ENCODE measurements at places on chromosomes 16 and 17.

DNA sequence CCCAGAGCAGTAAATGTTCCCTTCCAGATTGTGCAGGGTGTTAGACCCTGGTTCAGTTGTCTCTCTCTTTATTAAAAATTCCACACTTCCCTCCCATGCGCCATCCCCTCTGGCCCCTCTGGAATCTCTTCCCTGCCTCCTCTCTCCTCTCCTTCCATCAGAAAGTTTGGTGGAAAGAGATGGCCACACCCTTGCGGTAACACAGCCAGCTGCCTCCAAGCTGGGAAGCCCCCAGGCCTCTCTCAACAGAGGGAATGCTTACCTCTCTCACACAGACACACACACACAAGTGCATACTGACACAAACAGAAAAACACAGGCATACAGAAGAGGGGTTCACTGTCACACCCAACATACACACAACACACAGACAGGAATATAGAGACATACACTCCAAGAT lies 220.5 kb downstream of the C16orf78 start:
- DNase-seq, result no peak

- DNase-seq, result no peak
Observed at GRCh38 chr16:75251280-75252048, at the start of gene BCAR1. BCAR1 (minus strand) TSS chr16:75251624; CDS start chr16:75251482, 142 bp downstream.

DNA sequence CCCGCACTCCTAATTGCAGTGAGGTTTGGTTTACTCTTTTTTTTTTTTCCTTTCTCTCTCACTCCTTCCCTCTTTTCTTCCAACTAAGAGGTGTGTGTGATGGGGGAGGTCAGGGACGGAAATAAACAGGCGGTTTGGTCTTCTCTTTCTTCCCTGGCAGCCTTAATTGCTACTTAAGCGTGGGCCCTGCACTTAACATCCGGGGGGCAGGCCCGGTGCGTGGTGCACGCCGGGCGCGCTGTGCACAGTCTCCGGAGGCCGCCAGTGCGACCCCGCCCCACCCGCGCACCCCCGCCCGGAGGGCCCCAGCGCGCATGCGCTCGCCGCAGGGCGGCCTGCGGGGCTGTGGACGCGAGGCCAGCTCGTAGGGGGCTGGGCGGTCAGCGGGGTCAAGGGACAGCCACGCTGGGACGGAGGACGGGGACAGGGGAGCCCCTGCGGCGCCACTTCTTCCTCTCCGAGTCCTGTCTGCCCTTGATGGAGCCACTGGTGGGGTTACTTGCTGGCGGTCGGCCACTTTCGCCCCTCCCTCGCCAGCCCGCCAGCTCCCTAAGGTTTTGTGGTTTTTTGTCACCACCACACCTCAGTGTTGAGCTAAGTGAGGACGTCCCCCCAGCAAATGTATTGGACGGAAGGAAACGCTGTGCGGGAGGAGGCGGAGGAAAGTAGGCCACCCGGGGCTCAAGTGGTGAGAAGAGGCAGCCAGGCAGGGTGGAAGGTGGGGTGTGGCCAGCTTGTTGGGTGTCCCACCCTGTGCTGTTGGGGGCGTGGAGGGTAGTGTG lies 120.9 kb downstream of the MRM1 start:
- peak; percentile 68 for DNase-seq

DNA sequence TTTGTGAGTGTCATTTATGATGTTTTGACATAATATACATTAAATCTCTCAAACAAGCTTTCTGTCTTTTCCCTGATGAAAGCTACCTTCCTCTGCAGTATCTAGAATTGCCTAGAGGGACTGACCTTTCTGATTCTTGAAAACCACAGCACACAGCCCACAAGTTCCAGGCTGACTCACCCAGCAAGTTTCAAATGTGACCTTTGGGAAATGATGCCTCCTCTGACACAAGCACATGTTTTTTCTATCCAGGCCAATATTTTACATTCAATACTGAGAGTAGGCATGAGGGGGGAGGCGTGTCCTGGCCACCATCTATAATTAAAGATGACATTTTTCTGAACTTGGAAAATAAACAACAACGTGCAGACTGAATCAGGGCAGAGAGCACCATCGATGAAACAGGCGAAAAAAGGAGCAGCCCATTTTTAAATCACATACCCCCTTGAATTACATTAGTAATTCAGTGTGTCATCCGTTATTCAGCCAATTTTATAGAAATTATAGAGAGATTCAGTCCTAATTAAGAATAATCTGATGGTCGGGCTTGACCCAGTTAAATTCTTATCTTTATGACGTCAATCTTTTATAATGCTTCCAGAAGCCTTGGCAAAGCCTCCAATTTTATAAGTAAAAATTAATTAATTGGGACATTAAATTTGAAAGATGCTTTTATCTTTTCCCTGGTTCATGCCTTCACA lies 292.6 kb upstream of the CDH11 start:
- no peak for DNase-seq

GRCh38 chr16:11560701-11561453 lies 25.8 kb downstream of the LITAF start:
- DNase-seq, result peak; percentile 58

GRCh38 chr17:45310380-45311324 lies 6.2 kb downstream of the MAP3K14 start:
- DNase-seq, result no peak

- no peak for DNase-seq
Observed at GRCh38 chr16:56970934-56971767, 9.4 kb downstream of the CETP start.
